HepG2 (cell line): ENCODE measurements at places on chromosomes 11 and 22. TPM values are rescaled to one million over a fixed set of nuclear protein-coding genes. Genes with fewer than 3 reads are reported as not detected.

SLC43A1 gene
- 40.0 and 72.3 TPM in 2 replicates for total RNA-seq

FAM181B gene
- total RNA-seq, result not detected in 2 replicates

OR4D5 gene
- not detected in 2 replicates for total RNA-seq

PTDSS2 gene
- total RNA-seq, result 11.3 and 21.7 TPM in 2 replicates

KDM2A gene
- total RNA-seq, result 21.0 and 31.4 TPM in 2 replicates

OR52K2 gene
- not detected in 2 replicates for total RNA-seq

MS4A6A gene
- total RNA-seq, result not detected in 2 replicates

RHOG gene
- total RNA-seq, result 7.7 TPM in 2 replicates

DNA sequence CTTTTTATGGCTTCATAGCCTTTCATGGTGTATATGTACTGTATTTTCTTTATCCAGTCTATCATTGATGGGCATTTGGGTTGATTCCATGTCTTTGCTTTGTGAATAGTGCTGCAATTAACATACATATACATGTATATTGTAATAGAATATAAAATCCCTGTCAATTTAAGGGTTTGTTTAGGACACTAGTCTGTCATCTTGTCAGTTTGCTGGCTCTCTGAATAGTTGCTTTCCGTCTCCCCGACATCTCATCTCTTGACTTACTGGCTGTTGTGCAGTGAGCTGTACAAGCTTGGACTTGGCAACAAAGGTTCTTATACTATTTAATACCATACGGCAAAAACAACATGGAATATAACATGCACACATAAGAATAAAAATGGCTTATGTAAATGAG is 1487.5 kb downstream of the LRRC4C start:
- DNase-seq, result no peak

- no peak for DNase-seq
Observed at GRCh38 chr22:39478441-39478850, 21.6 kb downstream of the MGAT3 start.

GRCh38 chr11:125943661-125944349 is 2.0 kb upstream of the VSIG10L2 start:
- no peak for DNase-seq

- DNase-seq, result no peak
Observed at GRCh38 chr11:9316334-9316733, 1.9 kb upstream of the TMEM41B start.

DNA sequence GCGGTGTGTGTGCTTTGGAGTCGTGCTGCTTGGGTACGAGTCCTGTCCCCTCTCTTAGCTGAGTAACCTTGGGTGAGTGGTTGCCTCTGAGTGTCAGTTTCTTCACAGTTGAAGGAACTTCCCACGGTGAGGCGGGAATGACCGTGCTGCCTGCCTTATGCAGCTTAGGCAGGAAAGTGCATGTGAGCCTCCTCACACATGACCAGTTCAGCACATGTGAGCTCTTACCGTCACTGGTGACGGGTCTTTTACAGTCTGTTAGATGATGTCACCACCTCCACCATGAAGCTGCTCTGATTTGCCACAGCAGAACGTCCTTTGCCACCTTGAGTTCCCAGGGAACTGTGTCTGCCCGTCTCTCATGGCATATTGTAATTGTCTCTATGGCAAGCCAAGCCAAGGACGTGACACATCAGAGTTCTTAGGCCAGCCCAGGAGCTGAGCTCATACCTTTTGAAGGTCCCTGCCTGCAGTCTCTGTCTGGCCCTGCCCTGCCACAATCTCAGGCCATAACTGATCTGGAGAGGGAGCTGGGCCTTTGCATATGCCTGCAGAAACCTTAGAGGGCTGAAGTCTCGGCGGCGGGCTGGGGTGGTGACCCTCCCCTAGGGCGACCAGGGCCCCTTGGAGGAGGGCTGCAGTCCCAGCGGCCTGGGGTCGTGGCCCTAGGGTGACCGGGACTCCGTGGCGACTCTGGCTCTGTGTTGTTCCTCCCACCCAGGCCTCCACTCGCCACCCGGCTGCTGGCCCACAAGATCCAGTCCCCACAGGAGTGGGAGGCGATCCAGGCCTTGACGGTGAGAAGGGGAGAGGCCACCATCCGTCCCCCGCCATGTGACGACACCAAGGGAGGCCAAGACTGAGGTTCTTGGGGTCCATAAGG is 7.8 kb downstream of the GGA1 start:
- no peak for DNase-seq

- DNase-seq, result no peak
Observed at GRCh38 chr11:55895216-55895615, 12.1 kb downstream of the TRIM51 start.

GRCh38 chr22:40572976-40573375 is 63.5 kb downstream of the MRTFA start:
- DNase-seq, result no peak

DNA sequence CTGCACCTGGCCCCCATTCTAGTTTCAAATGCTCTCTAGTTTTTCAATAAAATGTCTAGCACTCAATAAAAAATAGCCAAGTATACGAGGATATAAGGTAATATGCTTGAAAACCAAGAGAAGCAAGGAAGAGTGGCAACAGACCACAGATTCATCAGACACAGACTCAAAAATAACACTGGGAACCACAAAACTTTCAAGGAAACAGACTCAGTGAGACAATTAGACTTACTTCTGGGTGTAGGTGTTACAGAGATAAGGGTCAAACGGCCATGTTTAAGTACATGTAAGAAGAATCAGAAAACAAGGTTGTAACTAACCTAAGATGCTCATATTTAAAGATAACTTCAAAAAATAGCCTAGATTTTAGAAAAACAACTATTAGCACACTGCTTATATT is 67.0 kb downstream of the TRMU start:
- DNase-seq, result no peak

DNA sequence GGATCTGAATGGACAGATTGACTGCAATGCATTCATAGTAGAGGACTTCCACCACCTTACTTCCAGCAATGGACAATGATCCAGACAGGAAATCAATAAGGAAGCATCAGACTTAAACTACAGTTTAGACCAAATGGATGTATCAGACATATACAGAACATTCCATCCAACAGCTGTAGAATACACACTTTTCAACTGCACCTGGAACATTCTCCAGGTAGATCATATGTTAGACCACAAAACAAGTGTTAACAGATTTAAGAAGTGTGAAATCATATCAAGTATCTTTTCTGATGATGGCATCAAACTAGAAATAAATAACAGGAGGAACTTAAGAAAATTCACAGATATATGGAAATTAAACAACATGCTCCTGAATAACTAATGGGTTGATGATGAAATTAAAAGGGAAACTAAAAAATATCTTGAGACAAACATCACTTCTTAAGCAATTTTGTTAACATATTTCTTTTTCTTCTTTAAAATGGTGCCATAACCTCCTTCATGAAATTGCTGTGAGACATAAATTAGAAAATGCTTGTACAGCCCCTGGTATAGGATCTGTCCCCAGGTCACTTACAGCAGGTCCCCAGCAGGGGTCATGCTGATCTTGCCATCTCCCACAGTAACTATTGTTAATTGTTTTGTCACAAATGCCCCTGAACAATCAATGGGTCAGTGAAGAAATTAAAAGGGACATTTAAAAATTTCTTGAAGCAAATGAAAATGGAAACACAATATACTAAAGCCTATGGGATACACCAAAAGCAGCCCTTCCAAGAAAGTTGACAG is 100.0 kb upstream of the OR4B1 start:
- peak; percentile 12 for DNase-seq

DNA sequence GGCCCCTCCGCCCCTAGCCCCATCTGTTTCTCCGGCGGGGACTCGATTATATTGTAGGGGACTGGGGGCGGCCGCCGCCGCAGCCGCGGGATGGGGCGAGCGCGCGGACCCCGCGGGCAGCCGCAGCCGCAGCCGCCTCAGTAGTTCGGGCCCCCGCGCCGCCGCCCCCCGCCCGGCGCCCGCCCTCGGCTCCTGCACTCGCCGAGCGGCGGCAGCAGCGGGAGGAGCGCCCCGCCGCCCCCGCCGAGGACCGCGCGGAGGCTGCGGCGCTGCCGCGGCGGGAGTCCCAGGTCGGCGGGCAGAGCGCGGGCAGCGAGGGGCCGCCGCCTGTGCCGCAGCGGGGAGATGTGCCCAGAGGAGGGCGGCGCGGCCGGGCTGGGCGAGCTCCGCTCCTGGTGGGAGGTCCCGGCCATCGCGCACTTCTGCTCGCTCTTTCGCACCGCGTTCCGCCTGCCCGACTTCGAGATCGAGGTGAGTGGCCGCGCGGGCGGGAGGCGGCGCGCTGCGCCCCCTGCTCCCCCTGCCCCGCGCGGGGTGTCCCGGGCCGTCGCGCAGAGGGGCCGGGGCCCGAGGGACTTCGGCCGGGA is at the start of gene CECR2:
Gene CECR2, plus strand, starts transcription at position 22 of the 587 bp plus-strand sequence. Its CDS starts 324 bp downstream, at position 346.
- DNase-seq, result no peak

DNA sequence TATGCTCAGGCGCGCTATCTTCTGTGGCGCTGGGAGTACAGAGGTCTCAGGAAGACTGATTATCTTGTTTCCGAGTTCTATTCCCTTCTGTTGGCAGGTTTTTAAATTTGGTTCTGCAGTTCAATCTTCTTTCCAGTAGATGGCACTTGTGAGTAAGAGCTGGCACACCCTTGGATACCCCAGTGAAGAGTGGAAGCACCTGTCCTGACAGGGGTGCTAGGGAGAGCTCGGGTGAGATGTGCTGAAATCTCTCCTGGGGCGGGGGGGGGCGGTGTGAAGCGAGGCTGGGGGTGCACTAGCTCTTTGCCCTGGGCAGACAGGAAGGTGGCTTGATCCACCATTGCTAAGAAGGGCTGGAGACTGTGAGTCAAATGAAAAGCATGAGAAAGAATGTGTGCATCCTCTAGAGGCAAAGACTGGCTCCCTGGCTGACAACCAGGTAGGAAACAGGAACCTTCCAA is 679.9 kb upstream of the CCDC179 start:
- DNase-seq, result peak; percentile 44

DNA sequence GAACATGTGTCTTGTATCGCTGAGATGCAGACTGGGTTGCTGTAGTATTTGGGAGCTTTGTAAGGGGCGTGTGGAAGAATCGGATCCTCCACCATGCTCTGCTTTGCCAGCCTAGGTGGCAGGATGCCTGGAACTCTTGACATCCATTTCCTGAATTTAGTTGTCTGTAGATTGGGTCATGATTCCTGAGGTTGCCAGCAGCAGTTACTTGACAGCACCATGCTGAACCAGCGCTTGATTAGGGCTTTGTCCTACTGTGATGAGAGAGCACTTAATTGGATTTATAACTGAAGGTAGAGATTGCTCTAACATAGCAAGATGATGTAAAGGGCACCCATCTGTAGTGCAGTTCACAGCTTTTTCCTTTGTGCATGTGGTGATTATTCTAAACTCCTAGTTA is 75.6 kb upstream of the HORMAD2 start:
- no peak for DNase-seq

DNA sequence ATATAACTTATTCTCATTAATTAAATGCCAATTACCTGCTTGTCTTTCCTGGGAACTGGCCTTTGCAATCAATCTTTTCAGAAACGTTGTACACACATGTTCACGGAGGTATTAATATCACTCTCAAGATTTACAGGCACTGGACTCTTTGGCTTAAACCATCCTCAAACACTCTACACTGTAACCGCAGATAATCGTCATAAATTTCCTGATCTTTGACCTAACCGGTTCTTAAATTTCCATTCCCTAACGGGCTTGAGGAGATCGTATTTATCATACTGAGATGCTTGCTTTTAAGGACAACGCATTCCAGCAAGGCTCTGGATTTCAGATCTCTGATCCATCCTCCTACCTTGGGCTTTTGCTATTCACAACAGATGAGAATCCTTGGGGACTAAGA is 72.8 kb downstream of the ARL14EP start:
- DNase-seq, result no peak

GRCh38 chr11:118572981-118573550 is 857 bp downstream of the ARCN1 start:
- peak; percentile 27 for DNase-seq

DNA sequence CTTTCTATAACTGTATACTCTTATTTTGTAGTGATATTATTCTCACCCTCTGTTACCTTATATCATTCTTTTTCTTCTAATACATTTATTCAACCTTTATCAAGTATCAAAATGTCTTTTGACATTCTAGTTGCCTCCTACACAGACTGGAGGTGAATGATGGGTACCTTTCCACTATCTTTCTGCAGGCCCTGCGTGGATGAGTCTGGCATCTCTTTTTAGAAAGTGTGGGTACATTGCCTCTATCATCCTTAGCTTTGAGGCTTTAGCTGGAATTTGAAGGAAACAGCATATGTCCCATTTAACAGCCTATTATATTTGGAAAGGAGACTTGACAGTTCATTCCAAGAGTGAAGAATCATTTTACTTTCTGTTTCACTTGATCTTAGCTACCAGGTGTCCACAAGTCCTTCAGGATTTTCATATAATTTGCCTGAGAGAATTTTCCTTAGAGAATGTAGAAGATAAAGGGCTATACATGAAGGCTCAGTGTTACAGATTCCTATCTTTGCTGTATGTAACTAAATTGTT is 192.0 kb downstream of the CWF19L2 start:
- DNase-seq, result no peak

DNA sequence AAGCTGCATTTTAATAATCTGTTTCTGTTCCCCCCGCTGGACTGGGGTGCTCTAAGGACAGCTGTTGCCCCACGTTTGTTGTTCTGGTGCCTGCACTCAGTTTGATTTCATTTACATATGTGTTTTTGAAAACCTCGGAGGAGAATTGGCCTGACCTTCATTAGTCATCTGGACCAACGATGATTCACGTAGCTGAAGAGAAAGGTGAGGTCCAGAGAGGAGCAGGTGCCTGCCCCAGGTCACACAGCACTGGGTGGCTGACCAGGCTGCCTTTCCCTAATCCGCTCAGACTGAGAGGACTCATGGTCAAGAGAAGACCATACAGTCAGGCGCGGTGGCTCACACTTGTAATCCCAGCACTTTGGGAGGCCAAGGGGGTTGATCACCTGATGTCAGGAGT is 3.8 kb downstream of the CSDC2 start:
- no peak for DNase-seq

DNA sequence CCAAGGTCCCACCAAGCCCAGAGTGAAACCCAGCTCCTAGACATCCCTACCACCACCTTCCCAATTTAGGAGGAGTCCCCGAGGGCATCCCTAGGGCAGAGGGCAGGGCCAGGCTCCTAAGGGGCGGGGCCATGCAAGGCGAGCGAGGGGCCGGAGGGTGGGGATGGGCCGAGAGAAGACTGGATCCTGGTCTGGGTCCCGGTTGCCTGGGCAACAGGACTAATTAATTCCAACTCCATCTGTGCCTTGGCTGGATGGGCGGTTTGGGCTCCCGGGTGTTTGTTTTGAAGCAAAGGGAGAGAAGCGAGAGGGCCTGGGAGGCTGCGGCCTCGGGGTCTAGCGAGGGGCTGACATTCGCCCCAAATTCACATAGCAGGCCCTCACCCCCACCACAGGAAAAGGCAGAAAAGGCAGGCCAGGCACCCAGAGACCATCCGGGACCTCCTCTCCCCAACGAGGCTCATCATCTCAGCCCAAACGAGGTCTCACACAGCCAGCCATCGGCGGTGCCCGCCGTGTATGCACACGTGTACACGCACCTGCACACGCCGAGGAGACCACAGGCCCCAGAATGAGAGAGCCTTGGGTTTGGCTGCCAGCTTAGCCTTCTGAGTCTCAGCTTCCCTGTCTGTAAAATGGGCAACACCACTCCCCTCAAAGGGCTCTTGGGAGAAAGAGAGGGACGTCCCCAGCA is 23.9 kb downstream of the ELFN2 start:
- no peak for DNase-seq
